IMR-90 (cell line): ENCODE measurements at places on chromosomes 7 and 10. TPM values are rescaled to one million over a fixed set of nuclear protein-coding genes. Genes with fewer than 3 reads are reported as not detected.

PAPSS2 gene
- 55.0 and 58.6 TPM in 2 replicates for total RNA-seq

STOX1 gene
- under 0.01 and 0.18 TPM in 2 replicates for total RNA-seq

UTF1 gene
- not detected in 2 replicates for total RNA-seq

TMEM273 gene
- not detected in 2 replicates for total RNA-seq

RAB18 gene
- 17.6 and 53.0 TPM in 2 replicates for total RNA-seq

FAM25G gene
- not detected in 2 replicates for total RNA-seq

SFTPA1 gene
- not detected in 2 replicates for total RNA-seq

KLF14 gene
- total RNA-seq, result not detected in 2 replicates

OLAH gene
- under 0.01 TPM in 1 of 2 replicates, not detected in the other for total RNA-seq
